ENCODE measurements at places on chromosomes 12 and 14.

DNA sequence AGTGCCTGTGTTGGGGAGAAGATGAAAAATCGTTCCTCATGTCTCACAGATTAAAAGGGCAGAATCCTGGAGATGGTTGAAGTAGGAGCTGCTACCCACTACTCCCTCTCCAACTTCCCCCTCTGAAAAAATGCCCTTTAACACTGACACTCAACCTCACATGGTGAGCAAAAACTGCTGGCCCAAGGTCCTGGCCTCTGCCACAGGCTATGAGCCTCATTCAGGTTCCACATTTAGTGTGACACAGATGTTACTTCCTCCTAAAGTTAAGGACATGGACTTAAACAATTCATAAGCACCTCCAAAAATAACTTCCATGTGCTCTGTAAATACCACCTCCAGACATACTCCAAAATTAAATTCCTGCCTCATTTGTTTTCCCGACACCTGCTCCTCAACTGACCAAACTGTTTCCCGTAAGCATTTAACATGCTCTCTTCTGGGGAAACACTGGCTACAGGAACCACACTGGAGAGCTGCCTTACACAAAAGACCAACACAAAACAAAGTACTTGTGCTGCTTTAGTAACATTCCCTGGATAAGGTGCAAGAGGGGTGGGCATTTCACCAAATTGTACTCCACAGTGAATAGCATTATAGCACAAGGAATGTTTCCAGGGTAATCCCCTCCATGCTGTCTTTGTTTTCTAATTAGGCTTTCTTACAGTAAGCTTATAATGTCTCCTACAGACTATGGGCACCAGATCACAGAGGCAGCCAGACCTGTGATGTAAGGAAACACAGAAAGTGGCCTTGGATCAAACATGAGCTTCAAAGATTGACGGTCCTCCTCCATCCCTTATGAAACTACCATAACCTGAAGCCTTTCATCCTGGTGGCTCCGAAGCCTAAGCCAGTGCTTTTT lies 57.0 kb downstream of the PHLDA1 start:
- no peak for DNase-seq

DNA sequence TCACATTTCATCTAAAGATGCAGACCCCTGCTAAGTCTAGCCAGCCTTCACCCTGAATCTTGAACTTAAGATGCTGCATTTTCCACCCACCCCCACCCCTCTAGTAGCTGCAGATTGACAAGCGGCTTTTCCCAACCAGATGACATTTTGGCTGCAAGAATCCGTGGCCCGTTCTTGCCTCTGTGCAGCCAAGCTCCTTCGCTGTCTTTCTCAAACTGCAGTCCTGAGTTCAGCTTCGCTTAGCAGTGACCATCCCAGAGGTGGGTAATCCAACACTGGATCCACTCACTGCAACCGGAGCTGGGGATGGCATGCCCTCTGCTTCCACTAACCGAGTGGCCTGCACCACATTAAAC lies 765 bp upstream of the NFYB start:
- DNase-seq, result no peak

DNA sequence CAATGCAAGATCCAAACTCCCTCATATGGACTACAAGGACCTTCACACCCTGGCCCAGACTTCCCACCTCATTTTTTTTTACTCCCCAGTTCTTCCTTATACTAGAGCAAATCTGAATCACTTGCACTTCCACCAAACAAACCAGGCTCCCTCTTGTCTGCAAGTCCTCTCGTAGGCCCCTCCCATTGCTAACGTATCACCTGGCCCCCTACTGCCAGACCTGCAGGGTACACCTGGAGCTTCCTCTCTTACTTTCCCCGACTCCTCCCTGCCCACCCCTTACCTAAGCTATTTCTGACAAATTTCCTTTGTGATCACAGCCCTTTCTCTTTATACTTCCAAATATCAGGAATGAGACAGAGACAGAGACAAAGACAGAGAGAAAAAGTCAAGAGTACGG lies 463.9 kb downstream of the GALC start:
- DNase-seq, result no peak

DNA sequence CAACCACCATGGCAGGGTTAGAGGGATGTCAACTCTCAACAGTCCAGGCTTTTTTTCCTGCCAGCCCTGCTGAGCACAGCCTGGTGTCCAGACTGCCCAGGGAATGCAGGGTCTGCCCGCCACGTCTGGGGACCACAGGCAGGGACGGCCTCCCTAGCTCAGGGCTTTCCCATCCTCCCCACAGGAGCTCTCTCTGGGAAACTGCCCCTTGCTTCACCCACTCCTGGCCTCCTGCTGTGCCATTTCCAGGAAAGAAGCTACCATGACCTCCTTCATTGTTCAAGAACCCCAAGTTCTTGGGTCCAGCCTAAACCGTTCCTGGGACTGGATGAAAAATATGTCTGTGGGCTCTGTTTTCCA lies 4.8 kb downstream of the SCNN1A start:
- no peak for DNase-seq

DNA sequence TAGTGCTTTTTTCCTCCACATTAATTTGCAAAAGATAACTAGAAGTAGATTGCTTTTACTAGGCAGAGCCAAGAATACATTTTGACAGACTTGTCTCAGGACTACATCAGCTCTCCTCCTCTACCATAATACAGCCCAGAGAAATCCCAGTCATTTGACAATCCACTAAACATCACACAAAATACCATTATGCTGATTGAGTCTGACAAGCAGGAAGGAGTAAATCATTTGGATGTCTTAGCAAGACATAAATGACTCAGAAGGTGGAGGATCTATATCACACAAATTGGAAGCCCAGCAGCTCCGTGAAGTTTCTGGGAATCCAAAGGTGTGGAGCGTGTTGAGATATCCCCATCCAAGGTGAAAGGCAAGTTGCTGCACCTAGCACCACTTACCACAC lies 75.4 kb upstream of the FKBP4 start:
- DNase-seq, result no peak

GRCh38 chr12:130132831-130133511 lies 29.3 kb upstream of the FZD10 start:
- no peak for DNase-seq

- DNase-seq, result no peak
These were observed 76.6 kb upstream of the KCNJ8 start for GRCh38 chr12:21851151-21851550.

DNA sequence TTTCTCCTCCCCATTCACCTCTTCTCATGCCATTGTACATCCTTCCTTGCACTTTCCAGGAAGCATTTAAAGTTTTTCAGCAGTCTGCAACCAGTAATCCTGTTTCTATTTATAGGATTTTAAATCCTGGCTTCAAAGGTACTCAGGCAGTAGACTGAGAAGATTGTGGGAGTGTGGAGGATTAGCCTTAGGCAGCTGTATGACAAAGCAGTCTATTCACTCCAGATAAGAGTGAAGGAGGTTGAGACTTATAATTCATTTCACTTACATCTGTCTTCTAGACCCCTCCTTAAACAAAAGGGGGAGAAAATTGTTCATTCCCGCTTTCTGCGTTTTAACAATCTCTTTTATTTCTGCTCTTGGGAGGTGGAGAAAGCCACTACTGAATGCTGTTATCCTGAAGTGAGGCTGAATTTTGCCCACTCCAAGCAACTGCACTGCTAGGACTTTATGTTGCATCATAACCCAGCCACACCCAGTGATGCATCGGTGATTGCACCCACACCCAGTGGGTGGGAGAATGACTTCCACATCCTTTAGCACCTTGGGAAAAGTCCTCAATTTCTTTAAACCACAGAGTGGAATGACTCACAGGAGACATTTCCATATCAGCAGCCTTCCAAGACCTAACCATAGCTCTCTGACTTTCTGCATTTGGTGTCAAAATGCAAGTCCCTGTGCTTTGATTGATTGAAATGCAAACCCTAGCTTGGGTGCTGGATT lies 382.5 kb upstream of the ATP2B1 start:
- no peak for DNase-seq

GRCh38 chr14:103343905-103344797 lies 10.1 kb downstream of the EIF5 start:
- DNase-seq, result no peak

- DNase-seq, result no peak
These were observed 2.7 kb downstream of the TGFB3 start for GRCh38 chr14:75979071-75979571.

DNA sequence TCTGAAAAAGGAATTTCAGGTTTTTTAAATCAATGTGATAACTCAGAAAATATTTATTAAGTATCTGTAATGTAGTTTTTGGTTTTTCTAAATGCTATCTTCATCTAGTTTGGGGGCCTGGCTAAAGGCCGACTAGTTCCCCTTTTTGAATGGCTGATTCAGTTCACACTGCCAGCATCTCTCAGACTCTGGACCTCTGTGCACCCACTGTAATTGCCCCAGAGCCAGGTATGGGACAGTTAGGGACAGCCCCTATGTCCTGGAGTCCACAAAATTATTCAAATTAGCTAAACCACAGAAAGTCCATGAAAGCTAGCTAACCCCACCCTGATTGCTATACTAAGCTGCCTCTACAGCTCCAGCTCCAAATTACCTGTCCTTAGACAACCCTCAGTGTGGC lies 49.1 kb upstream of the RGS6 start:
- no peak for DNase-seq

DNA sequence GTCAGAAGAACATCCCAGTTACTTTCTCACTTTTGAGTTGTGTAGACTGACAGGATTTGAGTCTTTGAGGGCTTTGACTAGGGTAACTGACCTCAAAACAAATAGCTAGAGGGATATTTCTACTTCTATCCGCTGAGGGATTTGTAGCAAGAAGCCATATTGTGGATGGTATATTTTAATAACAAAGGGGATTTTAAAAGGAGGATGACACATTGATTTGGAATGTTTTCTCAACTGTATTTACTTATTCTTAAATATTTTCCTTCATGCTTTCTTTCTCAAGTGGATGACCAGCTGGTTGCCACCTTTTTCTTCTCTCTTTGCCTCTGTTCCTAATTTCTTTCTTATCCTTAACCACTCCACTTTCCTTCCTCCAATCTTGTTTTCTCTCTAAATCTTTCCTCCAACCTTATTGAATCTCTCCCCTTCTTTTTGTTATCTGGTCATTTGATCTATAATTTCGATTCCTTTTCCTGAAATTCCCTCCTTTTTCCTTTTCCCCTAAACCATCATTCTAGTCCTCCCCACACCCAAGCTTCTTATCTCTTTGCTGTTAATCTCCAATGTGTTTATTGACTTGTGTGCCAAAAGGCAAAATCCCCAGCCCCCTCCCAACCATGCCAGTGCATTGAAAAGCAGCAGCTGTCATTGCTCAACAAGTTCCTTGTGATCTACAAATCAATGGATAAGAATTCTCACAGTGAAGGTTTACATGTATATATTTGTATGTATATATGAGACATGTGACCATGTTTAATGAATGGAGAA lies 411.6 kb downstream of the RAD51B start:
- no peak for DNase-seq

- no peak for DNase-seq
These were observed 821.9 kb downstream of the VRK1 start for GRCh38 chr14:97618917-97619690.

DNA sequence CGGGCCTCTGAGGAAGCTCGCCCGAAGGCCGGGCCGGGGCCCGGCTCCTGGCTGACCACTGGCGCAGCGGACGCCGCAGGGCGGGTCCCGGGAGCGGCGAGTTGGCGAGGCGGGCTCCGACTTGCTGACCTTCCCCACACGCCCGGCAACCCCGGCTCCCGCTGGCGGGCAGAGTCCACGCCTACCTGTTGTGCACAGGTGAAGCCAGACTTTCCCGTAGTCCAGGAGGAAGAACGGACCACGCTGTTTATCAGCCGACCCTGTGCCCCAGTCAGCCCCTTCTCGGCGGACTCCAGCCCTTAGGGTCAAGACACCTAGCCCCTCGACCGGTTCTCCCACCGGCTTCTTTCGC lies 407 bp downstream of the HEATR5A start:
- DNase-seq, result no peak

DNA sequence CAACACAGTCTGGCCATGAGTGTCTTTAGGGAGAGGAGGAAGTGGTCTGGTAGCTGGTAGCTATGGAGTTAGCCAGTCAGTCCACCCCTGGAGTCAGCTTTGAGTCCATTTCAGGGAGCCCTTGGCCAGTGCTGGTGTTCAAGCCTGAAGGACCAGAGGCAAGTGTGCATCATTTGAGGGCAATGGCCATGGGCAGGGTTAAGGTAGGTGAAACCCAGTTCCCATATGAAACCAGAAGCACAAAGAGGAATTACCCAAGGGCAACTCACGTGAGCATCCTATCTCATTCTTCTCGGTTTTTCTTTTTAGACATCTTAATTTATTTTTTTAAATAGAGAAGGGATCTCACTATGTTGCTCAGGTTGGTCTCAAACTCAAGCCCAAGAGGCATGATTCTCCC lies 61.3 kb upstream of the ACTN1 start:
- no peak for DNase-seq

Data from renal cortex interstitium (tissue), 15 donors.